PC-3 (cell line): ENCODE measurements at places on chromosomes 11 and 22.

DNA sequence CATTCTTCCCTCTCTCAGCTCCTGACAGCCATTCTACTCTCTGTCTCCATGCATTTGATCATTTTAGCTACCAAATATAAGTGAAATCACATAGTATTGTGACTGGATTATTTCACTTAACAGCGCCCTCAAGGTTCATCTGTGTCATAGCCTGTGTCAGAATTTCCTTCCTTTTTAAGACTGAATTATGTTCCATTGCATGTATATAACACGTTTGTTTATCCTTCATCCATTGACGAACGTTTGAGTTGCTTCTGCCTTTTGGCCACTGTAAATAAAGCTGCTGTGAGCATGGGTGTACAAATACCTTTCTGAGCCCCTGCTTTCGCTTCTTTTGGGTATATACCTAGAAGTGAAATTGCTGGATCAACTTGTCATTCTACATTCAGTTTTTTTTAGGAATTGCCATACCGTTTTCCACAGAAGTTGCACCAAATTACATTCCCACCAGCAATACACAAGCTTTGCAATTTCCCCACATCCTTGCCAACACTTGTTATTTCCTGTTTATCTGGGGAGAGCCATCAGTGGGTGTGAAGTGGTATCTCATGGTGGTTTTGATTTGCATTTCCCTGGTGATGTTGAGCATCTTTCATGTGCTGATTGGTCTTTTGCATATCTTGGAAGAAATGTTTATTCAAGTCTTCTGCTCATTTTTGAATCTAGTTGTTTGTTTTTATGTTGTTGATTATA is 17.5 kb downstream of the GLB1L2 start:
- DNase-seq = no peak

GRCh38 chr11:19889531-19889930 is 176.9 kb downstream of the NAV2 start:
- DNase-seq = no peak

GRCh38 chr11:111729831-111730311 is 36.3 kb downstream of the PPP2R1B start:
- no peak for DNase-seq

- peak; percentile 27 for DNase-seq
Observed at GRCh38 chr11:85180528-85180927, 446.6 kb downstream of the DLG2 start.

GRCh38 chr11:121467965-121468364 is 15.2 kb upstream of the SORL1-AS1 start:
- no peak for DNase-seq

DNA sequence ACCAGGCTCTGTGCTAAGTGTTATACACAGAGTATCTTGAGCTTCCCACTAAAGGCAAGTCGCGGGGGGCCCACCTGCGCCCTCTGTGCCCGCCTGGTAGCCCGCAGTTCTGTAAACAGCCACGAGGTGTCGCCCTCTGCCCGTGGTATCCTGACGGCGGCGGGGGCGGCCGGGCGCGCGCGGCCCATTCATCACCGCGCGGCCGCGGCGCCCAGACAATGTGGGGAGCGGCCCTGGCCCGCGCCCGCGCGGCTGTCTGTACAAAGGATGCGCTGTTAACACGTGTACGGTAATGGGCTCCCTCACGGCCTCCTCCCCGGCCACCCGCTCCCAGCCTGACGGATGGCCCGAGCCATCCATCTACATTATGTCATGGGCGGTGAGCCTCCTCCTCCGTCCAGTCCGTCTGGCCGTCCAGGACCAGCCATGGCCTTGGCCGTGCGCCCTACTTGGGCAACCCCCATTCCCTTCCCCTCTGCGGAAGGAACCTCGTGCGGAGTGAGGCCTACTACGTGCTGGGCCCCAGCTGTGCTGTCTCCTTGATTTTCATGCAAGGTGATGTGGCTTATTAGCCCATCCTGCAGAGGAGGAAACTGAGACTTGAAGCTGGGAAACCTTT is 99.4 kb downstream of the MIAT start:
- DNase-seq = peak; percentile 37

DNA sequence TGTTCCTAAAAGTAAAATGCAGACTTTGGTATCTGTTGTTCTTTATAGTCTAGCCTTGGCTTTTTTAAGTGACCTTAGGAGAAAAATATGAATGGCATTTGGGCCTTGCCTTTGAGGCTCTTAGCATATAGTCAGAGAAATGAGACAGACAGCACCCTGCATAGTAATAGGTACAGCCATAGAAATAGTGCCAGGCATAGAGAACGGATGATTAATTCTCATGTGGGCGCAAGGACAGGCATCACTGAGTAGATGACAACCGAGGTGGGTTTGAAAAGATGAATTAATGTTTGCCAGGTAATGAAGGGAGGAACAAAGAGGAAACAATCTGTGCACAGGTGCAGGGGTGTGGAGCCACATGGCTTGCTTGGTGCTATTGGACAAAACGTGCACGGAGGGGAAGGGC is 90.5 kb downstream of the BMAL1 start:
- DNase-seq = no peak

- DNase-seq = peak; percentile 74
Observed at GRCh38 chr11:6737872-6738466, 33.8 kb downstream of the OR2AG2 start.

- DNase-seq = no peak
Observed at GRCh38 chr11:94926271-94926625, 47.1 kb downstream of the CWC15 start.

DNA sequence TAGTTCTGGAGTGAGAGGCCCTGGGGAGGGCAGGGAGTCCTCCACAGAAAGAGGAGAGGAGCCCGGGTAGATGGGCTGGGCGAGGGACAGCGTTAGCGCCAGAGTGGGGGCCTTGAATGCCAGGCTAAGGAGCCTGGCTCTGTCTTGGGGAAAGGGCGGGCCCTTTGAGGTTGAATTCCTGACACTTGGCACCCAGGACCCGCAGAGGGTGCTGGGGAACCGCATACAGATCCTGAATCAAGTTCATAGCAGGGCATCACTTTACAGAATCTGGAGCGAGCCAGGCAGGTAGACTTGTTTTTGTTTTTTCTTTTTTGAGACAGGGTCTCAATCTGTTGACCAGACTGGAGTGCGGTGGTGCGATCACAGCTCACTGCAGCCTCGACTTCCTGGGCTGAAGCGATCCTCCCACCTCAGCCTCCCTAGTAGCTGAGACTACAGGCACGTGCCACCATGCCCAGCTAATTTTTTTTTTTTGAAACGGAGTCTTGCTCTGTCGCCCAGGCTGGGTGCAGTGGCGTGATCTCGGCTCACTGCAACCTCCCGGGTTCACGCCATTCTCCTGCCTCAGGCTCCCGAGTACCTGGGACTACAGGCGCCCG is 6.1 kb downstream of the CARNS1 start:
- DNase-seq = no peak

DNA sequence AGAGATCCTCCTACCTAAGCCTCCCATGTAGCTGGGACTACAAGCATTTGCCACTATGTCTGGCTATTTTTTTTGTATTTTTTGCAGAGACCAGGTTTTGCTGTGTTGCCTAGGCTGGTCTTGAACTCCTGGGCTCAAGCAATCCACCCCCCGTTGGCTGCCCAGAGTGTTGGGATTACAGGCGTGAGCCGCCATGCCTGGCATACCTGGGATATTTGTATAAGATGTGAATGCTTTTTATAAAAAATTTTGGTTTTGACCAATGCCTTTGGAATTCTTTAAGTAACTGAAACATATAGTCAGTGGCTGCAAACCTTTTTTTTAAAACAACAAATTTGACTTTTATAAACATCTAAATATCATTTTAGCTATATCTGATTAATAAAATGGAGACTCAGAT is 42.4 kb downstream of the ADAMTS8 start:
- DNase-seq = peak; percentile 37

- no peak for DNase-seq
Observed at GRCh38 chr11:45470151-45470793, 184.1 kb upstream of the SYT13 start.

DNA sequence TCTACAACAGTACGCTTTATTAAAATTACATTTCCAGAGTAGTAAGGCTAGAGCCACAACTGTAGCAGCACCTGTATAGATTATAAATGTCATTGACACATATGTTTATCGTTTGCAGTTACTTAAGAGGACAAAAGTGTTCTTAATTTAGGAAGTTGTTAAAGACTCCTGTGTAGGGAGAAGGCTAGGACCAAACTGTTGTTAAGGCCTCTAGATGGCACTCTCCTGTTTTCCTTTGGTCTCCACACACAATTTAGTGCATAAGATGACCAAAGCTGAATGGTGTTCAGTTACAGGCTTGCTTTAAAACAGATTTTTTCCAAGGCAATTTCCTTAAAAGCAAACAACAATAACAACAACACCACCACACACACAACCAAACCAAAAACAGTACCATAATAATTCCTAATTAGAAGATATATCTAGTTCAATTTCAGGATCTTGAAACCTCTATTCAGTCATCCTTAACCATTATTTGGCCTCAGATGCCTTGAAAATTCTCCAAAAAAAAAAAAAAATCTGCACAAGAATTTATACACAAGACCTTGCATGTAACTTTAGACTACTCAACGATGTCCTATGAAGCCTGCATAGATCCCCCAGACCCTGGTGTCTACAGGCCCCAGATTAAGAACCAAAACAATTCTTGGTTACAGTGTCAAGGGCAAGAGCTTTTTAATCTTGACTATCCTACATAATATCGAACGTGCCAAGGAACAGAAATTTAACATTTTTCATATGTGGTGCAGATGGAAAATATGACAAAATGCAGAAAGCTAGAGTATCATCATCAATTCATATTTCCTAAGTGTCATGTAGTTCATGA is 42.6 kb upstream of the APOA1 start:
- peak; percentile 86 for DNase-seq

- peak; percentile 75 for DNase-seq
Observed at GRCh38 chr11:46389450-46390330, 1.9 kb downstream of the CHRM4 start.

DNA sequence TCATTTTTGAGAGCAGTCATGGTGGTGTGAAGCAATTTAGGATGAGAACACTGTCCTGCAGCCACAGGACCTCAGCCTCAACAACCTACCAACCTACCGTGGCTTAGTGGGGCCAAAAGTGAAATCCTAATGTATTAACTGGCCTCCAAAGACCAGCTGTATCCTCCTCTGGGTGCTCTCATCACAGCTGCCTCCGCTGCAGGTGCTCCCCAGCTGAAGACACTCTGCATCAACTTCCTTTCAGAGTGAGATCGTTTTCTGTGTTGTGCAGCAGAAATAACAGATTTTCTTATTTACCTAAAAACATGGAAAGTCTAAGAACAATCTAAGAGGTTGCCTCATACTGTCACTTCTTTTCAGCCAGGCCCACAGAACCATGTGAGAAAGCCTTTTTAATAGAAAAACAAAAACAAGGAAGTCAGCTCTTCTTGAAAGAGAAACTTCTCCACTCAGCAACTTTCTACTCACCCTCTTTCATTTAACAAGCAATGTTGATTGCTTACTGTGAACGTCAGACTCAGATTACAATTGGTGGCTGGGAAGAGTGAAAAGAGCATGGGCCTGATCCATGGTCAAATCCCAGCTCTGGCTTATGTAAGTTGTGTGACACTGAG is 136.1 kb downstream of the TENM4 start:
- DNase-seq = no peak

- peak; percentile 32 for DNase-seq
Observed at GRCh38 chr11:31882951-31883392, 71.8 kb upstream of the PAX6 start.

DNA sequence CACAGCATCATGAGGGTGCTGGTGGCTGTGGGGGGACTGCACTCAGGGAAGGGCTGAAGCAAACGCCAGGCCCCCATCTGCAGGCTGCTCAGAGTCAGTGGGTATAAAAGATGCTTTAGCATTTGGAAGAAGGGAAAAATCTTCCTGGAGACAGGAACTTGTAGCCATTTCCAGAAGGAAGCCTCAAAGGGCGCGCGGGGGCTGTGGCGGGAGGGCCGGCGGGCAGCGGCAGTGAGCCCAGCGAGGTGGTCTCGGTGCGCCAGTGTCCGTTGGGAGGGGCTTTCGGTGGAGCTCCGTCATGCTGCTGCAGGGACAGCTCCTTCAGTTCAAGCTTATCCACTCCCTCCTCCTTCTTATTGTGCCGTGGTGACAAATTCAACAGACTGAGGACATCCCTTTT is 63.0 kb upstream of the PITPNB start:
- no peak for DNase-seq

DNA sequence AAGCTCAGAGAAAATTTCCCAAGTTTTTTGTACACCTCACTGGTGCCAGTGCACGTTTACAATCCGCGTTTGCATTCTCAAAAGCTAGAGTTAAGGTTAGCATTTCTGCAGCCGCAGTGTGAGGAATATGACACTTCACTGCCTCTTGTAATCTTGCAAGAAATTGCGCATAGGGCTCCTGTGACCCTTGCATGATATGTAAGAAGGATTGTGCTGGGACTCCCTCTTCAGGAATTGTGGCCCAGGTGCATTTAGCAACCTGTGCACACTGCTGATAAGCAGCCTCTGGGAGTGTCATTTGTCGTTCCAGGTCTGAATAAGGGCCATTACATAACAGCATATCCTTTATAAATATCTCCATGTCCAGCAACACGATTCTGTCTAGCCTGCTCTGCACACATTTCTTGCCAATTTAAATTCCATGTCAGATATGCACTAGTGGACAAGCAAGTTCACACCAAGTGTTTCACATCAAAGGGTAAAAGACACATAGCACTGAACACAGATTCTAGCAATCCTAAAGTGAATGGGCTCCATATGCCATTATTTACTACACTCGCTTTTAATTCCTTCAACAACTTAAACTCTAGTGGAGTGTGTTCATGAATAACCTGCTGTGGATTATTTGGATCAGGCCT is 69.2 kb upstream of the INCENP start:
- DNase-seq = peak; percentile 95

DNA sequence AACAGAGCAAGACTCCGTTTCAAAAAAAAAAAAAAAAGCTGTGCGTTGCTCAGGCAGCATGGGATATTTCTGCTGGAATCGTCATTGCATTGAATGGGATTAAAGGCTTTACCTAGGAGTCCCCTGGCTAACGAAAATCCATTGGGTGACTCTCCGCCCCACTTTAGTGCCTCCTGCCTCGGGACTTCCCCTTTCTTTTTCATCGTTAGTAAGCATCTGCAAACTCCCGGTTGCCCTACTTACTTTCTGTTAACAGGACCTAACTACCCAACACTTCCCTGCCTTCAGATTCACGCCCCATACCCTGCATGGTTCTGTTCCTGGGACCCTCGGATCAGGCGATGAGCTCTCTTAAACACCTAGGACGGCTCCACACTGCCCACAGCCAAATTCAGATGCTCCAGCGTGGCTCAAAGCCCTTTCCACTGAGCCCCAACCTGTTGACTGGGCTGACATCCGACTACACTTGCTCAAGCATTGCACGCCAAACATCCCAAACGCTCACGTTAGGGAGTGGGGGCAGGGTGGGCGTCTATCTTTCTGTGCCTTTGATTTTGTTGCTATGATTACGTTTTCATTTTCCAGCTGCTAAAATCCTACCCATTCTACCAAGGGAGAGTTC is 143.8 kb downstream of the ST3GAL4 start:
- DNase-seq = no peak

- no peak for DNase-seq
Observed at GRCh38 chr11:22192642-22193347, at the start of gene ANO5. Gene ANO5 (plus strand): TSS chr11:22193085. CDS start chr11:22193493, 408 bp downstream.

DNA sequence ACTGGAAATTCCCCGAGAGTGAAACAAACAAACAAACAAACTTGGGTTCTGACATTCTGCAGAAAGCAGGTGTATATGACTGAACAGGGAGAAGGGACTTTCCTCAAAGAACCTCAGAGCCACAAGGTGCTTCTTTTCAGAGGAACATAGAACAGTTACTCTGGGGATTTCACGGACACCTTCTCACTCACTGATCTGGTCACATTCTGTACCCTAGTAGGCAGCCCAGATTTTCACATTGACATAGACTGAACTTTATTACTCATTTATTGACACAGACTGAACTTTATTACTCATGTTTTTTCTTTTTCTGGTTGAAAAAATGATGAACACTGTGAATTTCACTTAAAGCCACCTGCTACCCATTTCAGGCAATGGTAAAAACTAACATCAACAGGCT is 263.0 kb downstream of the OPCML start:
- no peak for DNase-seq
